ENCODE measurements at places on chromosomes 16 and 17. TPM values are rescaled to one million over a fixed set of nuclear protein-coding genes. Genes with fewer than 3 reads are reported as not detected.

DNA sequence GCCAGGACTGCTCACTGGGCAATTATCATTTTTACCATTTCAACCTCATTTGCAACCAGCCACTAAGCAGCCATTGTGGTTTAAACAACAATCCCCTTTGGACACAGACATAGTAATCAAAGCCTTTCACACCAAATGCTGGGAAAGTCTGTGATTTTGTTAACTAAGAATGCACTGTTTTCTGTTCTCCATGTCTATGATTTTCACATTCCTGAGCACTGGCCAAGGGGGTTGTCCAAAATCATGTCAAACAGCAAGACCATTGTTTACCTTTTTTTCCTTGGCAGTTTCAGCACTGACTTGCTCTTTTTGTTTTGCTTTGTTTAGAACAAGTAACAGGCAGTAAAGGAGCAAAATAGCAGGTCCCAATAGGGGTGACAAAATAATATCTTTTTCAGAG is 106.3 kb upstream of the SIAH1 start:
- no peak for DNase-seq

DNA sequence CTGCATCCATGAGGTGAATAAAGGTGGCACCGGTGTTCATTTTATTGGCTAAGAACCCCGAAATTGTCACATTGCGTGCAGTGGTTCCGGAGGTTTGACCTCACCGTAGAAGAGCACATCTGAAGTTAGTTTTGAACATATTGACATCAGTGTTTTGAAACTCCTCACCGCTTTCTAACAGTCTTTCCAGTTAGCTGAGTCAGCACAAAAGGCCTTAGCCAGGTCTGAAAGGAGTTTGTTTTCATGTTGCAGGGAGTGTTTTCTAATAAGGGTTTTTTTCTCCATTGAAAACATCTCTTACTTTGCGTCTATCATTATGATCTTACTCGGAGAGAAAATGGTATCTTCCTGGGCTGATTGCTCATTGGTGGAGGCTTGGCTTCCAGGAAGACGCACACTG is 174.5 kb upstream of the HSBP1 start:
- no peak for DNase-seq

GRCh38 chr16:68361485-68361884 is 50.7 kb downstream of the PRMT7 start:
- DNase-seq = peak; percentile 27

Gene RAD51D
- total RNA-seq = 17.4 TPM

Gene ZNF598
- 27.2 TPM for total RNA-seq

- DNase-seq = no peak
These were observed 20.2 kb downstream of the TBCD start for GRCh38 chr17:82772026-82772425.

Gene C16orf86
- total RNA-seq = 5.3 TPM

Gene MEOX1
- total RNA-seq = 14.7 TPM

GRCh38 chr17:76106703-76107102 is 3.1 kb upstream of the EXOC7 start:
- DNase-seq = no peak

- no peak for DNase-seq
These were observed 21.5 kb downstream of the LPCAT2 start for GRCh38 chr16:55530316-55530856.

Gene ITGB4
- total RNA-seq = 72.8 TPM

Gene SLC25A11
- total RNA-seq = 9.5 TPM

- DNase-seq = no peak
These were observed 12.0 kb upstream of the MED13 start for GRCh38 chr17:62076864-62077788.

All from uterus (tissue), 4 donors.